Stimulated activated CD8-positive, alpha-beta memory T cell treated with anti-CD3 and anti-CD28 coated beads, Interleukin-4, amount 100 ng/mL, for 4 hours (primary cell): ENCODE measurements at places on chromosomes 2 and 18.

DNA sequence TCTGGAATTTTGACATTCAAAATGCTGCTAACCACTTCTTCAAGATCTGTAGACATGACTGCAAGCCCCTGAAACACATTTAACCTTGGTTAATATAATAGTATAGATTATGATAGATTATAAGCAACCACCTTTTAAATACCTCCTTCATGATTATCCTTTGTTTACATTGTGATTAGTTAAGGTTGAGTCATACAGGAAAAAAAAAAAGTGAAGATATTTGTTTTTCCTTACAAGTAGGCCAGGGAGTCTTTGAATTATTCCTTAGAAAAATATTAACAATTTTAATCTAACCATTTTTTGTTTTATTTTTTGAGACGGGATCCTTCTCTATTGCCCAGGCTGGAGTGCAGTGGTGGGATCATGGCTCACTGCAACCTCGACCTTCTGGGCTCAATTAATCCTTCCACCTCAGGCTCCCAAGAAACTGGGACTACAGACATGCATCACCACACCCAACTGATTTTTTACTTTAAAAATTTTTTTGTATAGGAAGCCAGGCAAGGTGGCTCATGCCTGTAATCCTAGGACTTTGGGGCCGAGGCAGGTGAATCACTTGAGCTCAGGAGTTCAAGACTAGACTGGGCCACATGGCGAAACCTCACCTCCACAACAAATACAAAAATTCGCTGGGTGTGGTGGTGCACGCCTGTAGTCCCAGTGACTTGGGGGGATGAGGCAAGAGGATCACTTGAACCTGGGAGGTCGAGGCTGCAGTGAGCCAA is 99.4 kb downstream of the SLC39A10 start:
- no peak for DNase-seq

GRCh38 chr18:42187611-42188380 is 232.8 kb downstream of the PIK3C3 start:
- DNase-seq = no peak

DNA sequence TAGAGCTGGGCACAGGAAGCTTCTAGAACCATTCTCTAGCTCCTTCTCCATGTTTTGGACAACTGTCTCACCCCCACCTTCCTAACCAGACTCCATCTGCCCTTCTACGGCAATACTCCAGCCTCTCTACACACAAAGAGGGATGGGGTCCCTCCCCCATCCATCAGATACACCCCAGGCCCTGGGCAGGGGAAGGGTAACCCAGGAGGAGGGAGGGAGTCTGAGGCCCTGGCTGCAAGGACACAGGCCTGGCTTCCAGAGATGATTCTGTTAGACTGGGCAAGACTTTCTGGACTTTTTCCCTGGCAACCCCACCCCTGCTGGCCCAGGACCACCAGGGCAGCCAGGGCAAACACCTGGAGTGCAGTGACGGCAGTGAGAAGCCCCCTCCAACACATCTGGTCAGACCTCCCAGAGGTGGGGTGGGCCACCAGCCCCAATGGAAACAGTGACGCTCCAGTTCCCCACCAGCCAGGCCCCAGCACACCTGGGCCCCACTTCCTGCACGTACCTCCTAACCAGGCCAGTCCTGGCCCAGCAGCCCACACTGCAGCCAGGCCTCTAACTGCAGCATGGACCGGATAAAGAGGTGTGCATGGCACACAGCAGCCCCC is 6.5 kb downstream of the CYP26B1 start:
- no peak for DNase-seq

DNA sequence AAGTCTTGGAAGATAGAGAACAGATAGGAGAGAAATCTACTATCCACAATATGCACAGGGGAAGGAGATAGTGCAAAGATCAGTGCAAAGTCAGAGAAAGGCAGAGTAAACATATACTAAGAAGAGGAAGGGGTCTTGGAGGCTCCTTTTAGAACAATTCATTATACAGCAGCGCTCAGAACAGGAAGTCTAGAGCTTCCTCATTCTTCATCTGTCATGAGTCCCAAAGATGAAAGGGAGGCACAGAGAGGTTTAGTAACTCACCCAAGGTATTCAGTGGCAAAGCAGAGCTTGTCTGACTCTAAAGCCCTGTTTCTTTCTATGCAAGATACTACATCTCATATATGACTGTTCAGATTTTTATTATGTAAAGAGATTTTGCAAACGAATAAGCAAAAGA is 1.4 kb downstream of the SP110 start:
- DNase-seq = no peak

DNA sequence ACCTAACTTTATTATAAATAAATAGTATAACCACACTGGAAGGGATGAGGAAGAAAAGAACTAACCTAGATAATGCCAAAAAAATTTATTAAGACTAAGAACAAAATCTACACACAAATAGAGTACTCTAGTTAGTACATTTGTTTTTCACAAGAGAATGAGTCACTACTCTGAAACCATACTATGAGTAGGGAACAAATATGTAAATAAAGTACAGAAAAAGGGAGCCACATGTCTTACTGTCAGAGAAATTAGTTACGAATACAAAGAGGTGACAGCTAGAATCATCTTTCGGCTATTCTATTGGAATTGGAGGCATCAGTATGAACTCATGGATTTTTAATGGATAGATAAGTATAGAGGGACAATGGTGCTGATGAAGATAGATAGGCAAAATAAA is 150.5 kb downstream of the COPS8 start:
- DNase-seq = no peak

DNA sequence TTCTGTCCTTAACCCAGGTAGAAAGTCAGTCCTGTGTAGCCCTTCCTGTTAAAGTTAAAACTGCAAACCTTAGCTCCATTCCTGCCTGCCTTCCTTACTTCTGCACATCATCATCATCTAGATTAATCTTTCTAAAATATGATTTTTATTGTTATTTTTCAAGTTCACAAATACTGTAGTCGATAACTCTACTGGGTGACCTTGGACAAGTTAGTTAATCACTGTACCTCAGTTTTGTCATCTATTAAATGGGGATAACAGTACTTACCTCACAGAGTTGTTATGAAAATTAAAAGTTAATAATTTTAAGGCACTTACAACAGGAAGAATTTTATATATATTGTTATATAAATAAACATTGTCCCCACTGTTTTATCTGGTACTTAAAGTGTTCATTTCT is 2.5 kb upstream of the YPEL5 start:
- no peak for DNase-seq
